ENCODE measurements at places on chromosomes 12 and 14. TPM values are rescaled to one million over a fixed set of nuclear protein-coding genes. Genes with fewer than 3 reads are reported as not detected.

- no peak for DNase-seq
Measured at GRCh38 chr12:59084511-59085375, 164.4 kb upstream of the LRIG3 start.

GRCh38 chr12:62888454-62889110, 46.4 kb downstream of the PPM1H start:
- DNase-seq, result no peak

DNA sequence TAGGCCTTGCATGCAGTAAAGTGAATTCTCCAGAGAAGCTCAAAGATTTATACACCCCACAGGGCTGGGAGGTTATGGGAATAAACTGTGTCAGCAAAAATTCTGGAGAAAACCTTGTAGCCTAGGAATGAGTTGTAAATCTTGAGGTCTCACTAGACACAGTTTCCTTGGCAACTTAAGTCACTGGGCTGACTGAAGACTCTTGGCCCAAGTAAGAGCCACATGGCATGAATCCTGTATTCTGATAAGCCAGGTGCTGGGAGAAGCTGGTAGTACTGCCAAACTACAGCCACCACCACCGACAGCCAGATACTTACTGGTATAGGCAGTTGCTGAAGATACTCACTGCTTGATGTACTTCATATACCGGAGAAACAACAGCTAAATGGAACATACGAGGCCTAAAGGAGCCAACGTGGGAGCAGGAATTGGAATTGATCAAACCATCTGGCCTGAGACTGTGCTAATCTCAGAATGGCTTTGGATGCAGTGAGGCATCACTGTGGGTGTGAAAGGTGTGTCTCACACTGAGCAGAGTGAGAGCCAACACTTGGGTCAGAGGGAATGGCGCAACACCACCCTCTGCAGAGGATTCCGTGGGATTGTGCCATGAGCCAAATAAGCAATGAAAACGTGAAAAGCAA, 102.8 kb upstream of the TMCC3 start:
- DNase-seq, result no peak

GRCh38 chr14:95043732-95044462, 113.4 kb downstream of the DICER1 start:
- no peak for DNase-seq

DNA sequence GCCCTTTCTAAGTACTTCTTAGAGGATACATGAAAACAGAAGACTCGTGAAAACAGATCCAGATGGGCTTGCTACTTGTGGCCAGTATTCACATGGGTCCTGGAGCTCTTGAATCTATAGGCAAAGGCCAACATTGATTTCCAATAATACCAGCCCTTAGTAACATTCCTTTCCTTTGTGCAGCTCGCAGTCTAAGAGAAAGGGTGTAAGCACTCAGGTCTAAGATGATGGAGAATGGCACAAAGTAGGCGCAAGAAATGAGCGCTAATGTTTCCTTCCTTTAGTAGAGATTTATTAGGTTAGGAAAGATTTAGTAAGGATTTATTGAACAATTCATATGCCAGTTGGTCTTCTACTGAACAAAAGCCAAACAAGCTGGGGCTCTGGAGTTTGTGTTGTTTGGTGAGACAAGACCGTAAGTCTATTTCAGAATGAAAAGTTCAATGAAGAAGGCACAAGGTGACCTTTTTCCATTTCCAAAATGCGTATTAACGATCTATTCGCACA, 525 bp downstream of the RNU6-8 start:
- DNase-seq, result no peak

GRCh38 chr14:89503431-89503996, 86.5 kb upstream of the FOXN3 start:
- no peak for DNase-seq

- no peak for DNase-seq
Measured at GRCh38 chr14:65100922-65101541, 1.3 kb downstream of the MAX start.

GRCh38 chr12:57547288-57548012, 458 bp upstream of the DCTN2 start:
- no peak for DNase-seq

- no peak for DNase-seq
Measured at GRCh38 chr12:40989785-40990184, 198.3 kb upstream of the PDZRN4 start.

DNA sequence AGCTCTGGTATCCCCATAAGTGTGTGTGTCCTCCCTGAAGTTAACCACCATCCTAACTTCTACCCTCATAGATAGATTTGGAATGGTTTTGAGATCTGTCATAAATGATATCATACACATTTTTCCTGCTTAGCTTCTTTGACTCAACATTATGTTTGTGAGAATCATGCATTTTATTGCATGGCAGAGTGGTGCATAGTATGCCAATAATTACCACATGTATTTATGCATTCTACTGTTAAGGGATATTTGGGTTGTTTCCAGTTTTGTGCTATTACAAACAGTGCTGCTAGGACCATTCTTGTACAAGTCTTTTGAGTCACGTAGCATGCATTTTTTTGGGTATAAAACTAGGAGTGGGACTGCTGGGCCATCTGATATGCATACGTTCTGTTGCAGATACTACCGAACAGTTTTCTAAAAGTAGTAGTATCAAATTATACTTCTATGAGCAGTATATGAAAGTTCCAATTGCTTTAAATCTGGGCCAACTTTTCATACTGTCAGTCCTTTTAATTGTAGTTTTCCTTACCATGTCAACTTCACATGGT, 13.4 kb downstream of the GRIP1 start:
- DNase-seq, result no peak

- DNase-seq, result no peak
Measured at GRCh38 chr12:52291267-52291935, at the start of gene KRT81. Gene KRT81, minus strand, starts transcription at chr12:52291534. Its CDS starts 69 bp downstream, at chr12:52291465.

GRCh38 chr12:107654873-107655272, 30.7 kb upstream of the PWP1 start:
- no peak for DNase-seq

DNA sequence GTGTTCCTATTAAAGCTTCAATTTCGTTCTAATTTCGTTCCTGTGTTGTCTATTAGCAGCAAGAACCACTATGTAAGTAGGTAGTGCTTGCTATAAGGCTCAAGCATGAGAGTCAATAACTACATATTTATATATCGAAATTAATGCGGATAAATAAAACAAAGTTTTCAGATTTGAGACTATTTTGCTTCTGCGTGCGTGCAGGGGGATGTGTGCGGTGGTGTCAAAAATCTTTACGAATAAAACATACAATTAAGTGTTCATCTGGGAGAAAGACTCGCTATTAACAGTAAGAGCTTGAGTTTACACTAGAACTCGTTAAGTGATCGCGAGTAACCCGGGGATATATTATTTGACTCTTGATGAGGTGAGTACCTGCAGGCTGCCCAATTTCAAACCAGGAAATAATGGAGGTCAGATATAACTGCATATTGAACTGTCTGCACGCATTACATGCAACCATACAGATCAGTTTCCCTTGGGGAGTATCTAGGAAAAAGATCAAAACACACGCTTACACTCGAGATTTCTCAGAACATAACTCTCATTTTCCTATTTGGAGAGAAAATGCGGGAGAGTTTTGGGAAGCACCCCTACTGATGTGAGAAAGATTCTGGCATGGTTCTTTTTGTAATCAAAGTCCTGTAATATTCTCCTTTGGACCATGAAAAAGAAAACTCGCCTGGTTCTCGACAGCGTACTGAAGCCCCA, 813 bp downstream of the TWF1 start:
- DNase-seq, result peak; percentile 16

DNA sequence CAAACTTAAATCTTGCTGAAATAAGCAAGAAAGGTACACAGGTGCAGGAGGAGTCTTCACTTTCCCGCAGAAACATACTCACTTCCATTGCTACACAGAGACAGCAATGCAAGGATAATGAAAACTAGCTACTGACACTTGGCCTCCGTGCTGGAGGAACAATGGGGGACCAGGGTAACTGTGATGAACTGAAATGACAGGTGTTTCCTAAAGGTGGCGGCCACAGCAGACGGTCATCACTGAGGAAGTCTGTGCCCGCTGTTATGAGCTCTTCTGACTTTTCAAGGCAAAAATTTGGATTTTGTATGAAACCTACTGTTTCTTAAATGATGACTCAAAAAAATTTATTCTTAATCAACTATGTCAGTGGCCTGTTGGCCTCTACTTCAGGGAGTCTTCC, 189.4 kb downstream of the CACNA1C start:
- DNase-seq, result no peak

DNA sequence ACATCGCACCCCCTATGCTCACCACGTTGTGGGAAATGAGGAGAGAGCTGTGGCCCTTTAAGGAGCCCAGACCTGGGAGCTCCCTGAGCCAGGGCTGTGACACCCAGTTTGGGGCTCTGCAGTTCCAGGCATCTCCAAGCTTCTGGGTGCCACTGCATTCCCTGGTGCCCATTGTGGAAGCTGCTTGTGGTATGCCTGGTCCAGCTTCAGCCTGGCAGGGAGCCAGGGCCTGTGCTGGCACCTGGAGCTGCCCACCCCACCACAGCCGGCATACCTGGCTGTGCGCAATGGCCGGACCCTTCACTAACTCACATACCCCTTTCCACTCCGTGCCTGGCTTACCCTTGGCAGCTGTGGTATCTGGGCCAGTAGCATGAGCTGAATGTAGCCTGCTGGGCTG, 107.9 kb upstream of the OR4E1 start:
- DNase-seq, result no peak

GRCh38 chr14:51562816-51563215, 88.9 kb upstream of the FRMD6 start:
- DNase-seq, result no peak

DNA sequence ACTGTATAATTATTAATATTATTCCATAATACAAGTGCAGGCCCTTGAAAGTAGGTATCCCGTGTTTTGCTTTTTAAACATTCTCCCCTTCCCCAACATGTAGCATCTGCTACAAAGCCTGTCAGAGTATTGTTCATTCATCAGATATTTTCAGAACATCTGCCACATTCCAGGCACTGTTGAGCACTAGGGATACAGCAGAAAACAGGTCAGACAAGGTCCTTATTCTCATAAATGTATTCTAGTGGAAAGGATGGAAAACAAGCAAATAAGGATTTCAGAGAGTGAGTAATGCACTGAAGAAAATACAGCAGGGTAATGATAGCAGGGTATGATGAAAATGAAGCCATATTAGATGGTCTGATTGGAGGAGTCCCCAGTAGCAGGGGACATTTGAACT, 3.8 kb downstream of the ERP29 start:
- DNase-seq, result no peak

- DNase-seq, result no peak
Measured at GRCh38 chr12:90322006-90322405, 613.4 kb upstream of the ATP2B1 start.

GRCh38 chr12:112007945-112008344, 5.0 kb downstream of the TMEM116 start:
- DNase-seq, result no peak

GRCh38 chr12:68100241-68100640, 59.3 kb downstream of the IFNG start:
- DNase-seq, result no peak

- no peak for DNase-seq
Measured at GRCh38 chr12:52062167-52063081, 7.4 kb upstream of the ATG101 start.

GRCh38 chr12:130335517-130336392, 1.9 kb upstream of the PIWIL1 start:
- DNase-seq, result peak; percentile 25

GRCh38 chr12:122423258-122424165, 1.0 kb upstream of the CLIP1 start:
- no peak for DNase-seq

- no peak for DNase-seq
Measured at GRCh38 chr14:24270537-24271133, 762 bp downstream of the RABGGTA start.

FSCB gene
- total RNA-seq, result not detected

POU6F1 gene
- 79.8 TPM for total RNA-seq

EIF2S1 gene
- total RNA-seq, result 62.0 TPM

NUAK1 gene
- total RNA-seq, result not detected

SMOC1 gene
- total RNA-seq, result not detected

CELA1 gene
- 0.36 TPM for total RNA-seq

TAS2R9 gene
- not detected for total RNA-seq

EXOC3L4 gene
- total RNA-seq, result not detected

PTCSC3 gene
- not detected for total RNA-seq

RBMS2 gene
- 1.9 TPM for total RNA-seq

All from CD4-positive, alpha-beta memory T cell (primary cell).